Thymus (tissue), 14 donors: ENCODE measurements at places on chromosomes 3 and 15. TPM values are rescaled to one million over a fixed set of nuclear protein-coding genes. Genes with fewer than 3 reads are reported as not detected.

SLC38A3 gene
- total RNA-seq, result 0.05 TPM

TRH gene
- 0.52 TPM for total RNA-seq

ZIC1 gene
- not detected for total RNA-seq

PKM gene
- 452 TPM for total RNA-seq

CCDC39 gene
- 0.05 TPM for total RNA-seq

TMCO5A gene
- not detected for total RNA-seq

ITIH3 gene
- total RNA-seq, result 0.24 TPM

C3orf80 gene
- total RNA-seq, result 0.05 TPM

USF3 gene
- 9.3 TPM for total RNA-seq

ADIPOQ gene
- not detected for total RNA-seq

PRRT3 gene
- total RNA-seq, result 1.4 TPM

CYP19A1 gene
- total RNA-seq, result 0.42 TPM

SLCO2A1 gene
- total RNA-seq, result 1.5 TPM

TMEM212 gene
- total RNA-seq, result not detected

DNA sequence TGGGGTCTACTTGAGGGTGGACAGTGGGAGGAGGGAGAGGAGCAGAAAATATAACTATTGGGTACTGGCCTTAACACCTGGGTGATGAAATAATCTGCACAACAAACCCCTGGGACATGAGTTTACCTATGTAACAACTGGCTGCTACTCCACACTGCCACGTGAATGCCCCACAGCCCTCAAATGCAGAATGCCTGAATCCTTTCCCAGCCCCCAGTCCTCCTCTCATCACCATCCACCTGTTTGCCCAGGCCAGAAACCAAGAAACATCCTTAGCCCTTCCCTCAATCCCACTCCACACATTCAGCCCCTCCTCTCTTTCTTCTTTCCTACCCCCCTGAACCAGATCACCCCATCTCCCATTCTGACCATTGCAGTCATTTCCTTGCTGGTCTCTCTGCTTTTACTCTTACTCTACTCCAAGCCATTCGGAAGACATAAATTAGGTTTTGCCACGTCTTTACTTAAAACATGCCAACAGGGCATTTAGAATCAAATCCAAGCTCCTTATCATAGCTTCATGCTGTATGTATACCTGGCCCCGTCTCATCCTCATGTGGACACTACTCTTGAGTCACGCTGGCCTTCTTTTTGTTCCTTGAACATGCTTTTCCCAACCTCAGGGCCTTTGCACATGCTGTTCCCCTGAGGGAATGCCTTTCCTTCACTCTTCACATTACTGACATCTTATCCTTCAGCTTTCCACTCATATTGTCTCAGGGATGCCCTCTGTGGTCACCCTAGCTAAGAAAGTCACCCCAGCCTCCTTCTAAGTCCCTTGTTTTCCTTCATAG lies 137.5 kb upstream of the ABHD17C start:
- DNase-seq, result no peak
- no peak overlapping the region for H3K27ac ChIP-seq
- no peaks in the 10 kb centered on the region for H3K36me3 ChIP-seq
- H3K27me3 ChIP-seq, result no peaks in the 10 kb centered on the region

- H3K27ac ChIP-seq, result no peak overlapping the region
- no peaks in the 10 kb centered on the region for H3K36me3 ChIP-seq
- H3K4me1 ChIP-seq, result no peaks in the 10 kb centered on the region
- no peak for DNase-seq
- H3K27me3 ChIP-seq, result no peaks in the 10 kb centered on the region
- no peak overlapping the region for H3K4me3 ChIP-seq
Measured at GRCh38 chr3:79427081-79427480, 340.7 kb downstream of the ROBO1 start.

GRCh38 chr3:24389108-24390090 lies 105.3 kb downstream of the THRB start:
- H3K27ac ChIP-seq, result peak overlapping the region; percentile 60
- no peaks in the 10 kb centered on the region for H3K36me3 ChIP-seq
- H3K4me1 ChIP-seq, result peaks cover 4% of the 10 kb centered on the region
- no peak overlapping the region for H3K4me3 ChIP-seq
- H3K27me3 ChIP-seq, result no peaks in the 10 kb centered on the region
- DNase-seq, result no peak

- no peaks in the 10 kb centered on the region for H3K36me3 ChIP-seq
- H3K27me3 ChIP-seq, result no peaks in the 10 kb centered on the region
- no peaks in the 10 kb centered on the region for H3K4me1 ChIP-seq
- DNase-seq, result no peak
Measured at GRCh38 chr3:87625876-87626275, 349.5 kb upstream of the POU1F1 start.

GRCh38 chr3:30682434-30683155 lies 76.2 kb downstream of the TGFBR2 start:
- H3K4me3 ChIP-seq, result no peak overlapping the region
- DNase-seq, result no peak
- peaks cover 18% of the 10 kb centered on the region for H3K4me1 ChIP-seq
- H3K27me3 ChIP-seq, result no peaks in the 10 kb centered on the region

- H3K36me3 ChIP-seq, result no peaks in the 10 kb centered on the region
- no peaks in the 10 kb centered on the region for H3K4me1 ChIP-seq
- no peak overlapping the region for H3K4me3 ChIP-seq
- no peak for DNase-seq
- H3K27me3 ChIP-seq, result no peaks in the 10 kb centered on the region
- no peak overlapping the region for H3K27ac ChIP-seq
Measured at GRCh38 chr15:100468285-100468684, 60.5 kb downstream of the CERS3 start.

- no peak overlapping the region for H3K4me3 ChIP-seq
- no peaks in the 10 kb centered on the region for H3K27me3 ChIP-seq
- no peaks in the 10 kb centered on the region for H3K4me1 ChIP-seq
- DNase-seq, result no peak
- H3K36me3 ChIP-seq, result no peaks in the 10 kb centered on the region
Measured at GRCh38 chr3:106359692-106360091, 490.9 kb upstream of the CBLB start.

GRCh38 chr15:37872661-37873060 lies 61.8 kb upstream of the TMCO5A start:
- no peaks in the 10 kb centered on the region for H3K4me1 ChIP-seq
- H3K36me3 ChIP-seq, result no peaks in the 10 kb centered on the region
- H3K27ac ChIP-seq, result no peak overlapping the region
- H3K4me3 ChIP-seq, result no peak overlapping the region
- DNase-seq, result no peak

- H3K4me3 ChIP-seq, result no peak overlapping the region
- H3K36me3 ChIP-seq, result peaks cover 37% of the 10 kb centered on the region
- H3K4me1 ChIP-seq, result no peaks in the 10 kb centered on the region
- H3K27ac ChIP-seq, result no peak overlapping the region
- no peak for DNase-seq
- no peaks in the 10 kb centered on the region for H3K27me3 ChIP-seq
Measured at GRCh38 chr15:41730543-41730942, 43.7 kb upstream of the MAPKBP1 start.
